Activated CD8-positive, alpha-beta T cell treated with anti-CD3 and anti-CD28 coated beads for 36 hours (primary cell): ENCODE measurements at places on chromosomes 1 and 21. TPM values are rescaled to one million over a fixed set of nuclear protein-coding genes. Genes with fewer than 3 reads are reported as not detected.

Gene AMY1A
- not detected for total RNA-seq

Gene CCDC181
- not detected for total RNA-seq

Gene PRKCZ
- 15.4 TPM for total RNA-seq

GRCh38 chr1:154992721-154993571 is 440 bp upstream of the LENEP start:
- DNase-seq, result no peak

Gene CTTNBP2NL
- 1.1 TPM for total RNA-seq

Gene SPRR2G
- not detected for total RNA-seq

Gene SLC2A5
- not detected for total RNA-seq

Gene HLX
- not detected for total RNA-seq

- DNase-seq, result no peak
These were observed 416.3 kb downstream of the GPATCH2 start for GRCh38 chr1:217214551-217214950.

DNA sequence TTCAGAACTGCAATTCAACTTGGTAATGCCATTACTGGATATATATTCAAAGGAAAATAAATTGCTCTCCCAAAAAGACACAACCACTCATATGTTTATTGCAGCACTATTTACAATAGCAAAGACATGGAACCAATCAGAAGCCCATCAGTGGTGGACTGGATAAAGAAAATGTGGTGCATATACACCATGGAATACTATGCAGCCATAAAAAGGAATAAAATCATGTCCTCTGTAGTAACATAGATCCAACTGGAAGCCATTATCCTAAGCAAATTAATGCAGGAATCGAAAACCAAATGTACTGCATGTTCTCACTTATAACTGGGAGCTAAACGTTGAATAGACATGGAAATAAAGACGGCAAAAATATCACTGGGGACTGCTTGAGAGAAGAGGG is 117.0 kb downstream of the MAP3K21 start:
- DNase-seq, result no peak

Gene MROH9
- not detected for total RNA-seq

DNA sequence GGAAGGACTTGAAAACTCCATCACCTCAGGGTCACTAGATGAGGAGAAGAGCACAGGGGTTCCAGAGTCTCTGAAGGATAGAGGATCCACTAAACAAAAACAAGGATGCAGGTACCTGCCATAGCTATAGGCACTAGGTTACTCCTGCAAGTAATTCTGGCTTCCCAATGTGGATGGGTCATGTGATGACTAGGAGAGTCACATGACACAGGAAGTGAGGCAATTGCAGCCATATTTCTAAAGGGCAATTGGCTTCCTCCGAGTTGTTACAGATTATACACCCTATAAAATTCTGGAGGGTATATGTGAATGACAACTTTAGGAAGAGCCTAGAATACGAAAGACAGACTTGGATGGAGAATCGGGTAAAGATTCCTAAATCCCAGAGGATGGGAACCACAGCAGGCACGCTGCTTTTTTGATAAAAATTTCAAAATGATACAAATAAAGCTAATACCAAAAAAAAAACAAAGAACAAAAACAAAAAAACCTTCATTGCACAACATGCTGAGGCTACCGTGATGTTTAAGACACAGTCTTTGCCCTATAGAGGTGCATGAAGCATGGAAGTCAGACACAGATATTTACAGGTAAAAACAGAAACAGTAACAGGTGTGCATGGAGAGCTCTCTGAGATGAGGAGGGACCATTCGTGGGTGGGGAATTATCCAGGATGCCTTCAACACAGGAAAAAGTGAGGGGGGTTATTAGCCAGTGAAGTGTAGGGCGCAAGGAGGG is 10.5 kb downstream of the MTX1 start:
- peak; percentile 42 for DNase-seq

Gene AMIGO1
- total RNA-seq, result 1.3 TPM

DNA sequence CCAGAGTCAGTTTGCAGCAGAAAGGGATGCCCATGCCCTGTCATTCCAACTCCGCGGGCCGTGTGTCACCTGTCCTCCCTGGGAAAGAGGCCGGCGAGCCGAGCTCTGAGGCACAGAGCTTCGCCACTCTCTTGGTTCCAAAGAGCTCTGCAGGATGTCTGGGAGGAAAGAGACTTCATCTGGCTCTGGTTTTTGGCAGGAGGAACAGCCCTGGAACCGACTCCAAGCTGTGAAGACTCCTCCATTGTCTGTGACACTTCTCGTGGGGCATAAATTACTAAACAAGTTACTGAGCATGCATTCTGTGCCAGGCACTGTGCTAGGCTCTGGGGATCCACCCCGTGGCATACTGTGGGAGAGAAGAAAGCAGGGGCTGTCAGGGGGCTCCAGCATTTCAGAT is 3.9 kb upstream of the FAM151A start:
- no peak for DNase-seq

DNA sequence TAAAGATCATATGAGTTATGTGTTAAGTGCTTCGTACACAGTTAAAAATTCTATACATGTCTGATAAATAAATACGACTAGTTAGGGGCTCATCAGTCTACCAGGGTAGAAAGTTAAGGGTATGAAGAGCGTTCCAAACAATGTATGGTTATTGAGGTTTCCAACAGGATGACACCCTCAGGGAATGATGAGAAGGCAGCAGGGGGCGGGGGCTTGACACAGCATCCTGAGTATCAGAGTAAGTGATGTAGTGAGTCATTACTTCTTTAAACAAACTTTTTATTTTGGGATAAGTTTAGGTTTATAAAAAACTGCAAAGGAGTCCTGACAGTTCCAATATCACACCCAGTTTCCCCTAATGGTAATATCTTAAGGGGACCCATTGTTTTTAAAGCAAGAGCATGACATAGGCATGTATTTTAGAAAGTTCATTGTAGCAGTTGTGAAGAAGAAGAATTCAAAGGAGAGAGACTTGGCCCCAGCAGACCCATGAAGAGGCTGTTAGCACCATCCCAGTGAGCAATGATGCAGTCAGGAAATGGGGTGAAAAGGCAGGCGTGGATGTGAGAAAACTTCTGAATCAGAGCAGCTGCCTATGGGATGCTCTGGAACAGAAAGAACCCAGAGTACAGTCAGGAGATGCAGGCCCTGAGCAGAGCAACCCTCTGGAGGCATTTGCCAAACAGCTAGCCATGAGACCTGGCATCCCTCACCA is 15.0 kb upstream of the PSMB2 start:
- DNase-seq, result no peak

DNA sequence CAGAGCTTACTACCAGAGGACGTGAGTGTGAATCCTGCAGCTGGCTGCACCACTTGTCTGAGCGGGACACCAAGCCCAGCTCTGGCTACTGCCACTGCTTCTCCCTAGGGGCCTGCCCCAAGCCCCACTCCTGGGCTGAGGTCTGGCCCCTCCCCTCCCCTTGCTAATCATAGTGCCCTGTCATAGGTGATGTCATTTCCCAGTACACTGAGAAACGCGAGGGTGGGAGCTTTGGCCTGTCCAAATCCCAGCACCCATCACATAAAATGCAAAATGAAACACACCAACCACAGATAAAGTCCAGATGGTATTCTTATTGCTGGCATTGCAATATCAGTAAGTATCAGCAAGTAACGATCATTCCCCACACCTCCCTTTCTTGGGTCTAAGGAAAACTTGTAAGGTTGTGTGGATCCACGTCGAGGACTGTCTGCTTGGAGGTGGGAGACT is 77.7 kb downstream of the TOMM20 start:
- DNase-seq, result no peak

DNA sequence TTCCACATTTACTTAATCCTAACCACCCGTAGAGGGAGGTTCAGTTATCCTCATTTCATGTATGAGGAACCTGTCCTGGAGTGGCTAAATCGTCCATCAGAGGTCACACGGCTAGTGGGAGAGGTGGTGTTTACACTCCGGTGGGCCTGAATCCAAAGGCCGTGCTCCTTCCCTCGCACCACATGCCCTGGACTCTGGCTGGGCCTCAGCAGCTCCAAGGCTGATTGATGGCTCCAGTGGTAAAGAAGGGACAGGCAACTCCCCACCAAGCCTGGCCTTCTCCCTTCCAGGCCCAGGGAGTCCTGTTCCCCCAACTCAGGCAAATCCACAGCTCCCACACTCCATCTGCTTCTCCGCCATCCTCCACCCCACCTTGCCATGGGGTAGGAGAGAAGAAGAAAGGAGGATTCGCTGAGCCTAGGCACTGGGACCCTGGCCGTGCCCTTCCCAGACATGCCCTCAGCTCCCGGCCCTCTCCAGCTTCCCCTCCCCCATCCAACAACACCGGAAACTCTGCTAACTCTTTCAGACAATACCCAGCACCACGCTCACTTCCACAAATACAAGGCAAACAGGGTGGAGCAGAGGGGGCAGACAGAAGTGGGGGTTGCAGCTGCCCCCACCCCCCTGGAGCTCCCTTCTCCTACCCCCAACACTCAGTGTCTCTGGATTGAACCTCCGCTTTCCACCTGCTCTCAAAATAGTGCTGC is 10.9 kb downstream of the ARHGEF2 start:
- peak; percentile 35 for DNase-seq

GRCh38 chr1:107609808-107610207 is 355.2 kb downstream of the VAV3 start:
- DNase-seq, result no peak

DNA sequence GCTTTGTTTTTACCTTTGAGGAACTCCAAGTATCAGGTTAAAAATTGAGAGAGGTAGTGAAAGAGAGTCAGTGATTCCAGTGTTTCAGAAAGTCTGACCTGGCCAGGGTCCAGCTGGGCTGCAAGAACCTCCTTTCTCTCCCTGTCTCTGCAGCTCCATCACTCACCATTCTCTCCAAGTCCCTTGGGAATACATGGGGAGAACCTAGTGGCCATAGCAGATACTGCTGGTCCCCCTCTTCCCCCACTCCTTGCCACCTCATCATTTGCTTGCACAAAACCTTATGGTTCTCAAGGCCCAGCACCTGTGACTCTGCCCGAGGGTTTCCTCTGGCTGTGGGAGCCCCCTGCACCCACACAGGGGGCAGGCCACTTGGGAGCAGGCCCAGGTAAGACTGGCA is 279.5 kb downstream of the KIF26B start:
- DNase-seq, result no peak

- DNase-seq, result no peak
These were observed 37.1 kb upstream of the SOD1 start for GRCh38 chr21:31622397-31622796.

GRCh38 chr1:94737124-94737998 is 82.8 kb upstream of the SLC44A3 start:
- no peak for DNase-seq

Gene PTAFR
- total RNA-seq, result 0.25 TPM

DNA sequence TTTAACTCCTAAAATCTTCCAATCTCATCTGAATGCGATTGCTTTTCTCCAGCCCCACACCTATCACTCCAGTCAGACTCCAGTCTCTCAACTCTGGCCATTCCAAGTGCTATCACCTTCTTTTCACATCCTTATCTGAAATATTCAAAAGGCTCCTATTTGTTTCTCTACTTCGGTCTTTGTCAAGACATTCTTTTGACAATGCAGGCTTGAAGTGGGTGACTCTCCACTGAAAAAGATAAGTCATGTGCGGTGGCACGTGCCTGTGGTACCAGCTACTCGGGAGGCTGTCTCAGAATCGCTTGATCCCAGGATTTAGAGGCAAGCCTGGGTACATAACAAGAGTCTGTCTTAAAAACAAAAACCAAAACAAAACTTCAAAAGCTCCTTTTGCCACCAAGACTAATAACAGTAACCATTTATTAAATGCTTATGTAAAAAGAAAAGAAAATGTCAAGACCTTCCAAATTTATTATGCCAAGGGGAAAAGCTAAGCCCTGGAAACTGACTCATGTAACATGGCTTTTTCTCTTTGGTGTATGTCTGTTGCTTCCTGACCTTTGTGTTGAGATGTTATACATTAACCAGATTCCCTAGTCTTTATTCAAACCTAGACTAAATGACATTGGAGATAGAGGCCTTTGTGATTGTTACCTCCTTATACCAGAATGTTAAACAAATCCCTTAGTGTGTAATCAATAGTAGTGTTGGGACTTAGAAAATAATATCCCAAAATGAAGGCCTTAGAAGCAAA is 3.6 kb downstream of the ALG14 start:
- no peak for DNase-seq

DNA sequence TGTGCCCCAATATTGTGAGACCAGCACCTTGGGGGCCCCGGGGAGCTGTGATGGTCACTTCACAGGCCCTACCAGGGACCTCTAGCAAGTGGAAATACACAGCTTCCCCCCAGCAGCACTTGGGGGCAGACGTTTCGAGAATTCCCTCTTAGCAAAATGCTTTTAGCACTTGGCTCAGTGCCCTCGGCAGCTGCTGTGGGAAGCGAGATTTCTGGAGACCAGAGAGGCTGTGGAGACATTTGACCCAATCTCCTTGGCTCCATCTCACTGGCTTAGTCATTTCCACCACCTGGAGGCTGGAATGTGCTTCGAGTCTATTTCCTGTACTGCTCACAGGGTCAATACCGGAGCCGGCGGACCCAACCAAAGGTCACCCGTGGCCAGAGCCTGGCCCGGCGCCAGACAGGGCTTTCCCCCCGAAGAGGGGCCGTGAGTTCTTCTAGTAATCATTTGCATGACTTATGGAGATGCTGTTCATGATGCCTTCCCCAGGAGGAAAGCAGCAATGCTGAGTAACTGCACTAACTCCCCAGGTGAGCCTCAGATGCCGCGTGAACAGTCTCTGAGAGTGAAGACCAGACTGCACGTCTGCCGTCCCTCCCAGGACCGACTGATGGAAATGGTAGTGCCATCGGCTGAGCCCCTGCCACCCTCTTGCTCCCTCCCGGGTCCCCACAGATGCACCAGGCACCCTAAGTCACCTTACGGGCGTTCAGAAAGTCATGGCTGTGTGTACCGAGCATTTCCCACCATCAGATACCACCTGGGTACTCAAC is 4.4 kb upstream of the C2CD2 start:
- DNase-seq, result no peak

DNA sequence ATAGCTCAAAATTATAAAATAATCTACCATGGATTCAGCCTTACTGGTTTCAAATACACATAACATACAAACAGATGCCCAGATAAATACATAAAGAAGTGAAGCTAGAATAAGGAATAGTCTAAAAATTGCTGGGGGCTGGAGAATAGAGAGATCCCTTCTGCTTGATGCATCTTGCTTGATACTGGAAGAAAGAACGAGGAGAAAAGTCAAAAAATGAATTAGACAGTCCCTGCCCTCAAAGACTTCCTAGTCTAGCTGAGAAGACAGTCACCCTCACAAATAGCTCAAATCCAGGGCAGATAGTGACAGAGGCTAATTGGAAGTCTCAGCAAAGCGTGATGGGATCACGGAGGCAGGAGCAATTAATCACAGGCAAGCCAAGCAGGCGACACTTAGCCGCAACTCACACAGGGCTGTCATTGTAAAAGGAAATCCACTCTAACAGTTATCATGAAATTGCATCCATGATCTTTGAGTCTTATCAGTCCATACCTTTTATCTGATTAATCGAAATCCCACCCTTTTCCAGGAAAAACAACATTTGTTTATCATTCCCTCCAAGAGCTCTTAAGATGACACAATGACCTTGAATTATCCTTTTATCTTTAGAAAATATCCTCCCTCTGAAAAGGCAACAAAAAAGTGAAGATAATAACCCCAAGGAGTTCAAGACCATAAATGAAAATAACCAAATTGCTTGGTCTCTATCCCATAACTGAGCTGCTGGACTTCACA is 59.7 kb upstream of the TIAM1 start:
- no peak for DNase-seq

Gene KRTAP19-1
- not detected for total RNA-seq

GRCh38 chr1:19813643-19813960 is 1.5 kb downstream of the RNF186 start:
- no peak for DNase-seq

Gene DHDDS
- 33.3 TPM for total RNA-seq
